ENCODE measurements at places on chromosomes 11 and 22.

DNA sequence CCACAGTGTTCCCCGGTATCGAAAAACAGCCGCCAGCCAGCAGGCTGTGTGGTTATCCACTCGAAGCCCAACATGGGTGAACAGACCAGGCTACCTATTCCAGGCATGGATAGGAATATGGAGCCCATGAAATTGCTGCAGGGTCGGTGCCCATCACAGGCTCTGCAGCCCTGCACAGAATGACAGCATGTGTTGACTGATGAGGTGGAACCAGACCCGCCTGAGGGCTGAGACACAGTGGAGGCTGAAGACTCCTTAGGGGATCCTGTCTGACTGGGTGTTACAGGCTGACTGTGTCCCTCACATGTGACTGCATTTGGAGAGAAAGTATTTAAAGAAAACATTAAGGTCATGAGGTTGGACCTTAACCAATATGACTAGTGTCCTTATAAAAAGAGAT, 6.2 kb upstream of the YPEL1 start:
- no peak for DNase-seq

DNA sequence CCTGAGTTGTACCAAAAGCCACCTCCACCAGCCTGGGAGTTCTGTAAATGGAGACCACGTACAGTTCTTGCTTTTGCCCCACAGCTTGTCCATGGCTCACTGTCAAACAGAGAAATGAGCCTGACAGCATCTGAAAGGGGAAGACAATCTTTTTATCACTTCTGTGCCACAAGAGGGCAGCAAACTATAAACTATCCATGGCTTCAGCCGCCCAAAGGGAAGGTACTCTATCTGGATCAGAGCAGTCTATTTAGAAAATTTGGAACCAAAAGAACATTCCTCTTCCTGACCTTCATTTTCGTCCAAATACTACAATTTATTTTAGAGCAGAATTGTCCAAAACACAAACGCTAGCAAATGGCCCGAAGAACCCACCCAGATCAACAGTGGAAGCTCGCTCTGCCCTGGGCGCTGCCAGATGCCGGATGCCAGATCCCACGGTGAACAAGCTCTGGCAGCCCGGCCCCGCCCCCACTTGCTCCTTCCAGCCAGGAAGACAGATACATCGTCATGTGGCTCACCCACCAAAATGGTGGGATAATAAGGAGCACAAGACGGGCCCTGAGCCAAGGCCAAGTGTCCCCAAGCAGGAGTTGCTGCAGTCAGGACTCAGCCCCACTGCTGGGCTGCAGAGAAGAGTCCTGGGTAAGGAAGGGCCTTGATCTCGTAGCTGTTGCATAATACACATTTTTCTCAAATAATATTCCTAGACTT, 23.9 kb upstream of the SCGB1A1 start:
- DNase-seq: peak; percentile 54

DNA sequence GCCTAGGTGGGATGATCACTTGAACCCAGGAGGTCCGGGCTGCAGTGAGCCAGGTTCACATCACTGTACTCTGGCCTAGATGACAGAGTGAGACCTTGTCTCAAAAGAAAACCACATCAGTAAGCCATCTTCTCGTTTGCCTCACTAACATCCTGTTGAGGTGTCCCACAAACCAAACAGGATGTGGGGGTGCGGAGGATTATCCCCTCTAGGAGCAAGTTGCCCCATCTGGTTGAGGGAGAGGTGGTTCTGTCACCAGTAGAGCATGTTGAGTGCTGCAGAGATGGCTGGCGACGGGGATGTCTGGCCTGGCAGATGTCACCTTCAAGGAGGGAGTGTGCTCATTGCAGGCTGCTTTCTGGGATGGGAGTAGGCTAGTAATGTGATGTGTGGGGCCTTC, 72.4 kb downstream of the ZNRF3 start:
- DNase-seq: peak; percentile 92

- no peak for DNase-seq
These were observed 25.1 kb downstream of the PRDM11 start for GRCh38 chr11:45171550-45171949.

- DNase-seq: no peak
These were observed 132.5 kb downstream of the ADAMTS15 start for GRCh38 chr11:130580891-130581492.

DNA sequence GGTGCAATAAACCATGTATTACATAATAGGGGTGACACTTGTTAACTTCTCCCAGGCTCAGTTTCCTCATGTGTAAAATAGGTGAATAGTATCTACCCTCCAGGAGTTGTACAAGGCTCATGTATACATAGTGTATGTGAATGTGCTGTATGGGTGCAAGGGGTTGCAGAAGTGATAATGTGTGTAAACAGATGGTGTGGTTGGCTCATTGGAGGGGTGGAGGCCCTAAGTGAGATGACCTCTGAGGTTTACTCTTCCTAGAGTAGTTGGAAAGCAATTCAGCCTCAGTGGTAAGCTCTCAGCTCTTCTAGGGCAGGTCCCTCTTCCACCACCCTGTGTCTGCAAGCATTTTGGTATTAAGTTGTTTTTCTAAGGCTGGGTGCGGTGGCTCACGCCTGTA, 102.4 kb downstream of the PTPRJ start:
- DNase-seq: no peak

DNA sequence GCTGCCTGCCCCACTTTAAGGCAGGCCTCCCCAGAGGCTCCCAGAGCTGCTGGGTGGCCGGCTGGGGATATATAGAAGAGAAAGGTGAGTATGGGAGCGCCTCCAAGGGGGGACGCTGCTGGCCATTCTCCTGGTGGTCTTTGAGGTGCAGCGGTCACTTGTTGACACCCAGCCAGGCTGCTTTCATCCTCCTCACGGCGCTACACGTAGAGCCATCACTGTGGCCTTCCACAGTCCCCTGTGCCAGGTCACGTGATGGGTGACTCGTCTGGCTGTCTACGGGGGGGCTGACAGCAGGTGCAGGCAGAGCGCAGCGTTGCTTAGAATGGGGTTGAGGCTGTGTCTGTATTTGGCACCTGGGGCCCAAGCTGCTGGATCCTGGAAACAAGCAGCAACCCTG, 1.9 kb downstream of the ACR start:
- peak; percentile 3 for DNase-seq

GRCh38 chr11:130180491-130180890, 20.9 kb downstream of the ST14 start:
- DNase-seq: no peak

- DNase-seq: no peak
These were observed 29.8 kb downstream of the TEAD1 start for GRCh38 chr11:12704049-12704448.

GRCh38 chr22:23862103-23862502, 4.4 kb downstream of the SLC2A11 start:
- DNase-seq: peak; percentile 64

GRCh38 chr11:70603114-70603755, 204.9 kb downstream of the CTTN start:
- no peak for DNase-seq

GRCh38 chr11:64238076-64238475, 2.8 kb upstream of the FKBP2 start:
- no peak for DNase-seq

DNA sequence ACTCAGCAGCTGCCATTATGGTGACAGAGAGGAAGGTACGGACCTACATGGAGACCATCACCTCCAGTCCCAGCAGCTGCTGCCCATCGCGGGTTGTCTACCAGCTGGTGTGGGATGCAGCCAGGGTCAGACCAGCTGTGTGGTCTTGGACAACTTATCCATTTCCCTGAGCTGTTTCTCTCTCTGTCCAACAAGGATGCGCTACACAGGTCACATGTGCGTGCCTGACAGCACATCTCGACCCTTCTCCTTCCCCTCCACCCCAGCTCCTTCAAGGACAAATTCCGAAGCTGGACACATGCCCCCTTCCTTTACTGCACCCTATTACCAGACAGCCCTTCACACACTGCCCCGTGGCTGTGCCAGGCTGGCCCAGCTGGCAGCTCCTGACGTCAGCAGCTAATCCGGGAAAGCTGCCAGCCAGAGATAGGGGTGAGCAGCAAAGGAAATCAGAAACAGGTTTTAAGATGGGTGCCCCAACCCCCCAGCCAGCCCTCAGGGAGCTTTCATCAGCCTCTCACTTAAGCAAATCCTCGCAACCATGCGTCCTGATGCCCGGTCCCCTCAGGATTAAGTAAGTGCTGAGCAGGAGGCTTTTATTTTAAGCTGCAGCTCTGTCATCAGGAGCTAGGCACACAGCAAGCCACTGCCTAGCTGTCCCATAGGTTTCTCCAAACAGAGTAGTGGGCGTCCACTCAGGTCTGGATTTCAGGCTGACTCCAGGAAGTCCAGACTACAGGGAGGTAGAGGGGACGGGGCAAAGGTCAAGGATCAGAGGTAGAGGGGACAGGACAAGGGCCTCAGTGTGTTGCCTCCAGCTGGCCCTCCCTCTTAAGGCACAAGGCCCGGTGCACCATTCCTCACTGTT, 20.3 kb downstream of the TEF start:
- no peak for DNase-seq

- no peak for DNase-seq
These were observed 49.1 kb downstream of the BBOX1 start for GRCh38 chr11:27089746-27090145.

DNA sequence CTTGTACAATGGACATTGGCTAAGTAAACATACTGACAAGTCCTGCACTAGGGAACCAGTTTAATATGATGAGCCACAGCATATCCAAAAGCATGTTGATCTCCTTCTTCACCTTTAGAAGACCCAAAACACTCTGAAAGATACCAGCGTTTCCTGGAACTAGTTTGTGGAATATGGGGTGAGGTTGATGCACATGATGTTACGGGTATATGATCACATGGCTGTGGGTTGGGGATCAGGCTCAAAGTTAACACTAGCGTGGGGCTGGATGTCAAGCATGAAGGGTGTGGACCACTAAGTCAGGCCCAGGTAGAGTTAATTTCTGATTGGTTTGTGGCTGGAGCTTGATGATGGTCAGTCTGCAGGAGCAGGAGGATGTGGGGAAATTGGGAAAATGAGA, 9.0 kb downstream of the IGLL5 start:
- no peak for DNase-seq

- no peak for DNase-seq
These were observed 39.9 kb downstream of the KCNC1 start for GRCh38 chr11:17774232-17775034.

GRCh38 chr11:57287884-57288283, 36.9 kb downstream of the TNKS1BP1 start:
- DNase-seq: no peak

GRCh38 chr11:36392196-36392595, 96.1 kb downstream of the PRR5L start:
- no peak for DNase-seq

DNA sequence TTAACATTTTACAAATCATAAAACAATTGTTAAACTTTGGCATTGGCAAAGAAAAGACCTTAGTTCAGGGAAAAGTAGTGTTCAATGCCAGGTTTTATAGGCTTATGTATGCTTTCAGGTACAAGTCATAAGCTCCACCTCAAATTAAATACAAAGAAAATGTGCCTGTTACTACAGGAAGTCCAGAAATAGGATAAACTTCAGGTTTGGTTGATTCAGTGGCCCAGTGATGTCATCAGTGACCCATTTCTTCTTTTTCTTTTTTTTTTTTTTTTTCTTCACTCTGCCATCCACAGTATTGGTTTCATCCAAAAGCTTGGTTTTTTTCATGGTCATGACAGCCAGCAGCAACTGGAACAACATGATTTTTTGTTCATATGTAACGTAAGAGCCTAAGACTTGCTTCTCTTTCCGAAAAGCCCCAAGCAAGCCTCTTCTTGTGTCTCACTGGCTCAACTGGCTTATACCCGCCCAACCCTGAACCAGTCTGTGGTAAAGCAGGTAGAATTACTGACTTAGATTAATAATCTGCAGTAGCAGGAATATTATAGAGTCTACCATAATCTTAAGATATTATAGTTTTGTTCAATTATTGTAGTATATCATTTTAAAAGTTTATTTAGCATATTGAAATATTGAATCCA, 46.2 kb downstream of the TTC17 start:
- DNase-seq: no peak

DNA sequence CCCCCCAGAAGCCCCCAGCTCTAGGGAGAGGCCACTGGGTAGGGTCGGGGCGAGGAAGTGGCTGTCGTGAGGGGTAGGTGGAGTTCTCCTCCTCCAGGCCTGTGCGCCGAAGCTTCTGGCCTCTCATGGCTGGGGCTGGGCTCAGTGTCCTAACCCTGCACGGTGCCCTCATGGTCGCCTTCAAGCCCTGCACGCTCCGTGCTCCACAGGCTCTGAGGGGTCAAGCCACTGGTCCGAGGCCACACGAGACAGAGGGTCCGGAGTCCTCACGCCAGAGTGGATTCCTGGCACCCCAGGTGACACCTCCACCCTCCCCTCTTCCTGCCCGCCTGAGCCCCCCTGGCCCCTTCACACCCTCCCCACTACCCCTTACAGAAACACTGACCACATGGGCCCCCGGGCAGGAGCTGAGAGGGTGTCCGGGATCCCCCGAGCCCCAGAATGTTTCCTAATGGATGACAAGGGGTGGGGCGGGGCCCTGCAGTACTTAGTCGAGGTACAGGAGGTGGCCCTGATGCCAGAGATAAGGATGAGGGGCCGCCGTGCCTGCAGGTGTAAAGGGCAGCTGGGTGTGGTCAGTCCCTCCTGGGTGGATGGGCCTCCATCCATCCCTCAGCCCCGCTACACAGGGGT, 997 bp upstream of the CDHR5 start:
- no peak for DNase-seq

GRCh38 chr11:27058456-27058855, 17.8 kb downstream of the BBOX1 start:
- DNase-seq: no peak

- peak; percentile 35 for DNase-seq
These were observed 333.9 kb downstream of the CADM1 start for GRCh38 chr11:115170133-115170815.

GRCh38 chr22:47872761-47873535, 1110.5 kb downstream of the TBC1D22A start:
- no peak for DNase-seq

DNA sequence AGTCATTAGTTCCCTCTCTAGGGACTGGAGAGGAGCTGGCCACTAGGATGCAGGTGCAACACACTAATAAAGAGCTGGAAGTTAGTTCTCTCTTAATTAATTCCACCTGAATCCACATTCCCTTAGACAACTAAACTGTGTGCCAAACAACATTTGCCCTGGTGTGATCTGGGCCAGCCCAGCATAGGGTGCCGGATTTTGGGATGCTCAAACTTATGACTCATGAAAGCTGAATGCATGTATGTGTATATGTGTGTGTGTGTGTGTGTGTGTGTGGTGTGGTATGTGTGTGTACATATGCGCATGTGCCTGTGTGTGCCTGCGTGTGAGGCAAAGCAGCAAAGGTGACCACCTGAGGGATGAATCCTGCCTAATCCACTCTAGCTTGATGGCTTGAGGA, 110.7 kb downstream of the EHF start:
- DNase-seq: no peak

Measured in activated CD4-positive, alpha-beta memory T cell treated with anti-CD3 and anti-CD28 coated beads for 36 hours (primary cell).